ENCODE measurements at places on chromosomes 6 and 20. TPM values are rescaled to one million over a fixed set of nuclear protein-coding genes. Genes with fewer than 3 reads are reported as not detected.

DNA sequence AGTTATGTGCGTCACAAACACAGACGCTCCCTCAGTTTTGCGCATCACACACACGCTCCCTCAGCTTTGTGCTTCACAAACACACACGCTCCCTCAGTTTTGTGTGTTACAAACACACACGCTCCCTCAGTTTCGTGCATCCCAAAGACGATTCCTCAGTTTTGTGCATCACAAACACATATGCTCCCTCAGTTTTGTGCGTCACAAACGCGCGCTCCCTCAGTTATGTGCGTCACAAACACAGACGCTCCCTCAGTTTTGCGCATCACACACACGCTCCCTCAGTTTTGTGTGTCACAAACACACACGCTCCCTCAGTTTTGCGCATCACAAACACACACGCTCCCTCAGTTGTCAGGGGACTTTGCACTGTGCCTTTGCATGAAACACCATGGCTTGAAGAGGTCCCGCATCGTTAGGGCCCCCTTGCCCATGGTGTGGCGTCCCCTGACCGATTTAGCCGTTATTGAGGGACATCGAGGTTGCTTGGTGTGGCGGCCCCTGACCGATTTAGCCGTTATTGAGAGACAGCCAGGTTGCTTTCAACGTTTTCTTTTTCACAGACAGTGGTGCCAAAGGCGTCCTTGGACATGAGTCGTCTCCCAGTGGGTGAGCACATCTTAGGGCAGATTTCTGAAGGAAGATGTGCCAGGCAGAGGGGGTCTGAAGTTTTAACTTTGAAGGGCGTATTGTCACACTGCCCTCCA is 28.1 kb upstream of the MYT1 start:
- no peak for DNase-seq

GRCh38 chr6:69913361-69913760 is 47.0 kb downstream of the COL19A1 start:
- no peak for DNase-seq

GRCh38 chr6:5529015-5529414 is 267.7 kb downstream of the FARS2 start:
- no peak for DNase-seq

Gene LPA
- polyA plus RNA-seq: not detected

- DNase-seq: no peak
Observed at GRCh38 chr20:20251836-20252235, 116.1 kb upstream of the INSM1 start.

Gene CCM2L
- not detected for polyA plus RNA-seq

DNA sequence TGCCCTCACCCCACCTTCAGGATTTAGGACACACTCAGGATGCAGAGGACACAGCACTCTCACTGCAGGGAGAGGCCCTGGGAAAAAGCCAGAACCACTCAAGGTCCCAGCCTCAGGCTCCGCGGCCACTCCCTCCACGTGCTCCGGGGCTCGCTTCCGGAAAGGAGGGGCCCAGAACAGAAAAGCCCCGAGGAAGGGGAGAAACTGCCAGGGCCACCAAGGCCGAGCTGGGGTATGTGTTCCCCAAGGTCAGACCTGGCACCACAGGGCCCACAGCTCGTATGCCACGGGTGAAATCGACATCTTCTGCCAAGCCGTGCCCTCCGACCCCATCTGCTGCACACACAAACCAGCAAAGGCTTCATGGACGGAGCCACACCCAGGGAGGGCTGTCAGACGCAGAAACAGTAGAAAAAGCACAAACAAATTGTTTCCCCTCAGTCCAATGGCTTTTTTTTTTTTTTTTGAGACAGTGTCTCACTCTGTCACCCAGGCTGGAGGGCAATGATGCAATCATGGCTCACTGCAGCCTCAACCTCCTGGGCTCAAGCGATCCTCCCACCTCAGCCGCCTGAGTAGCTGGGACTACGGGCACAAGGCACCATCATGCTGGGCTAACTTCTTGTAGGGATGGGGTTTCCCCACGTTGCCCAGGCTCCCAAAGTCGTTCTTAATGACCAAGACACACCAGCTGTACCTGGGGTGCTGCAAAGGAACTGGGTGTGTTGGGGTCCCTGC is 33.4 kb downstream of the SLC2A4RG start:
- DNase-seq: no peak

Gene MYMX
- not detected for polyA plus RNA-seq

DNA sequence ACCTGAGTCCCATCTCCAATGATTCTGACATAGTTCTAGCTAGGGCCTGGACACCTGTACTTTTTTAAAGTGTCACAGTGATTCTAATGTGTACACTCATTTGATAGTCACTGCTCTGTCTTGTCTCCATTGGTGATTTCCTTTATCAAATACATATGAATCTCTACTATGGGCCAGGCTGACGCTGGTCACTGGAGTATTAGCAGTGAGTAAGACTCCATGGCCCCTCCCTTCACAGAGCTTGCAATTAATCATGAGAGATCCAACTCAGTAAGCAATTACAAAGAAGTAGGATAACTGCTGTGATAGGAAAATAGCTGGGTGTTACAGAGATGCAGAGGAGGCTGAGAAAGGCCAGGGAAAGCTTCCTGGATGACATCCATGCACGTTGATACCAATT is 19.3 kb upstream of the SASH1 start:
- no peak for DNase-seq

DNA sequence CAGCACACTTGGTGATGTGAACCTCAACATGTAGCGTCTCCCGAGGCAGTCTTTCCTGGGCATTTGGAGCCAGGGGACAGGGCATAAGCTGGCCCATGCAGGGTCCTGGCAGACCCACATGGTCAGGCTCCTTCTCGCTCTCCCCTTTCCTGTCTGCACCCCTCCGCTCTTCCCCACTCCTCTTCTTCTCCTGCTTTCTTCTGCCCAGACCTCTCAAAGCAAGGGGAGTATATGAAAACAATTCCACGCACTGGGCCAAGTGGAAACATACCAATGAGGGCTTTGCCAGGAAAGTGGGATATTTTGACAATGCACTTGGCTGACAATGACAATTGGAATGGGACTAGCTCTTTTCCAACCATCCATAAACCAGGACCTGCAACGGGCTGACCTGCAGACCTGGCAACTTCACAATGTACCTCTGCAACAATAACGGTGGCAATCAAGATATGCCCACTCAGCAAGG is 58.9 kb upstream of the TRAF3IP2 start:
- DNase-seq: no peak

DNA sequence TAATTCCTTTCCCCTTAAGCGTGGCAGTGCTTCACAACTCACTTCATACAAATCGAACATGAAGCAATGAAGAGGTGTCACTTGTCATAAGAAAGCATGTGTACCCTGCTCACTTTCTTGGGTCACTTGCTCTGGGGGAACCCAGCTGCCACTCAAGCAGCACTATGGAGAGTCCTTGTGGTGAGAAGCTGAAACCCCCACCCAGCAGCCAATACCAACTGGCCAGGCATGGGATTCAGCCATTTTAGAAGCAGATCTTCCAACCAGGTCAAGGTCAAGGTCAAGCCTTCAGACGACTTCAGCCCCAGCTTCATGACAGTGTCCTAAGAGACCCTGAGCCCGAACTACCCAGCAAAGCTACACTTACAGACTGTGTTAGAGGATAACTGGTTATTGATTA is 62.8 kb downstream of the PSMB1 start:
- DNase-seq: no peak

Gene PACRG
- not detected for polyA plus RNA-seq

DNA sequence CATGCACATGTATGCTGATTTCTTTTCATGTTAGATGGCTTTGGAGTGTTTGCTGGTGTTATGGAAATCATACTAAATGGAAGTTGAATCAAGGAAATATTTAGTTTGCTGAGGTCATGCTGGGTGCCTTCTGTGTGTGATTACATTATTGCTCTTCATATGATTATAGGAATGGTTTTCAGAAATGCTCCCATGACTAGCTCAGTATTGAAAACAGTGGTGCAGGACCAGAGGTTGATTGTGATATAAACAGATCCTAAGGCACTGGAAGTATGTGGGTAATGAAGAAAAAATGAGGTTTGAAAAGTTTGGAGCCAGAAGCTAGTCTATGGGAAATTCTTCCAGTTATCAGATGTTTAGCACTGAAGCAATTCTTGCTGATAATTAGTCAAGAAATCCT is 693.1 kb downstream of the UTRN start:
- DNase-seq: no peak
